Activated naive CD4-positive, alpha-beta T cell treated with Interleukin-2 at 50 U/mL for 16 hours (primary cell): ENCODE measurements at places on chromosomes 1 and 21.

GRCh38 chr1:2460996-2461751, 14.9 kb upstream of the PLCH2 start:
- DNase-seq, result no peak

GRCh38 chr1:87402241-87403002, 73.7 kb downstream of the LMO4 start:
- no peak for DNase-seq

DNA sequence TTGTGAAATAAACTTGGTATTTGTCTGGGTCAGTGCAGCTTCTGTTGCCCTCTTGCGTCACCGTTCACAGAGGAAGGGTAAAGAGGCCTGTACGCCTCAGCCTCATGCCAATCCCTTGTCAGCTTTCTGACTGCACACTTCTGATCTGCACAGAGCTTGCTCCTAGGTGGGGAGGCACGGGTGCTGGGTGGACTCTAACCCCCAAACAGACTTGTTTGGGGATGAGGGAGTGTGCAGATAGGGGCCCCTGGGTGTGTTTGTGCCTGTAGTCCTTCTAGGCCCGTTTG, 803 bp upstream of the B4GALT2 start:
- no peak for DNase-seq

DNA sequence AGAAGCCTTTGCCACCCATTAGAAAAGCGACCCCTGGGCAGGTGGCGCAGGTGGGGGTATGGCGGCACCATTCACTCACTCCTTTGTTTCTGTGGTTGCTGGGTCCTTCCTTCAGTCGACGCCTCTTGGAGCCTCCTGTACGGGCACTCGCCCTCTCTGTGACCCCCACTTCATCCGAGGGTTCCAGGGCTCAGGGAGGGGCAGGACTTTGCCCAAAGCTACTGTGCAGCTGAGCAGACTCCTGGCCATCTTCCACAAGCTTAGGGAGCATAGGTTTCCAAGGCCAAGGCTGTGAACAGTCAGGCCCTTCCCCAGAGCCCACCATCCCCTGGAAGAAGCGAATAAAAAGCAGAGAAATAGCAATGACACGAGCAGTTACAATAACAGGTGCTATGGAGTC, 190.7 kb upstream of the ARHGEF16 start:
- DNase-seq, result no peak

DNA sequence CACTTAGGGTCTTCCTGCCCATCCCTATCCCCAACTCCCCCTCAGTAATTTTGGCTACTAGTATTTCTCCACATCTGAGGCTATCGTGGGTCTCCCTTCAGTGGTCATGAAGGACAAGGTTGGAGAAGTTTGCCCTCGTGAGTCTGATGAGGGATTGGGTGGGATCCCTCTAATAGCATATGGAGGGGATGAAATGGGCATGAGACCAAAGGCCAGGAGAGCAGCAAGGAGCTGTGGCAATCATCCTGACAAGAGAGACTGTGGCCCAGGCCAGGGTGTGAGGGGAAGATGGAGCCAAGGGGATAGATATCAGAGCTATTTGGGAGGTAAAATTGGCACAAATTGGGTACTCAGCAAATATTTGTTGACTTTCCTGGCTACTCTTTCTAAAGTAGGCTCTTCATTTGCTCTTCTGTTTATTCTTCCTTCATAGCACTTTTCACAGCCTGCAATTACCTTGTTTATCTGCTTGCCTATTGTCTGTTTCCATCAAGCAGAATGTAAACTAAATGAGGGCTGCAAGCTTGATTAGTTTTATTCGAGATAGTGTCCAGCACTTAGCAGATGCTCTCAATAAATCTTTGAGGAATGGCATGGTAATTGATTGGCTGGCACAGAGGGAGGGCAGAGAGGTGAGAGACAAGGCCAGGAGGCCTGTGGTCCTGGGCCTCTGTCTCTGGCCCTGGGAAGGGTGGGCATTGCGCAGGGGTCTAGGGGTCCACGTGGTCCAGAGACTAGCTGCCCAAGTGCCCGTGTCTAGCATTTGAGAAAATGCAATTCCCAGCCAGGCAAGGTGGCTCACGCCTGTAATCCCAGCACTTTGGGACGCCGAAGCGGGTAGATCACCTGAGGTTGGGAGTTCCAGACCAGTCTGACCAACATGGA, 1.5 kb upstream of the PLK3 start:
- no peak for DNase-seq

- no peak for DNase-seq
Measured at GRCh38 chr1:31201931-31202360, 37.7 kb downstream of the NKAIN1 start.

GRCh38 chr1:226424221-226425003, 16.5 kb upstream of the PARP1 start:
- DNase-seq, result no peak

GRCh38 chr1:2203671-2204414, 9.3 kb upstream of the FAAP20 start:
- DNase-seq, result no peak

DNA sequence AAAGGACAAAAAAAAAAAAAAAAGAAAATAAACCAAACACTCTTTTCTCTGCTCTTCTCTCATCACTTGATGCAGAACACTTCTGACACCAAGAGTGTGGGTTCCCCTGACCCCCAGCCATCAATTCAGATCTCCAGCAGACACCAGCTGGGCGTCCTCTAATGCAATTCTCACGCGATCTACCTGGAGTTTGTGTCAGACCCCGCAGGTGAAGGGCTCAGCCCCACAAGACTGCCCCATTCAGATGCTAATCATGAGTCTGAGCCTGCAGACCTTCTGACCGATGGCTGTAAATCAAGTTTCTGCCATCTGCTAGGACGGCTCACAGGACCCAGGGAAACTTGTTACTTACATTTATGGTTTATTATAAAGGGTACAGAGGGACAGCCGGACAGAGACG, 133.6 kb upstream of the C1orf174 start:
- DNase-seq, result no peak

- no peak for DNase-seq
Measured at GRCh38 chr1:66360285-66360724, 173.6 kb upstream of the SGIP1 start.

- DNase-seq, result no peak
Measured at GRCh38 chr1:54142146-54142900, 10.5 kb downstream of the CDCP2 start.

- DNase-seq, result no peak
Measured at GRCh38 chr1:240304466-240304865, 212.8 kb downstream of the FMN2 start.

- no peak for DNase-seq
Measured at GRCh38 chr1:6695868-6696267, 5.7 kb downstream of the DNAJC11 start.

- DNase-seq, result no peak
Measured at GRCh38 chr1:76666499-76666898, 200.8 kb upstream of the ST6GALNAC5 start.

DNA sequence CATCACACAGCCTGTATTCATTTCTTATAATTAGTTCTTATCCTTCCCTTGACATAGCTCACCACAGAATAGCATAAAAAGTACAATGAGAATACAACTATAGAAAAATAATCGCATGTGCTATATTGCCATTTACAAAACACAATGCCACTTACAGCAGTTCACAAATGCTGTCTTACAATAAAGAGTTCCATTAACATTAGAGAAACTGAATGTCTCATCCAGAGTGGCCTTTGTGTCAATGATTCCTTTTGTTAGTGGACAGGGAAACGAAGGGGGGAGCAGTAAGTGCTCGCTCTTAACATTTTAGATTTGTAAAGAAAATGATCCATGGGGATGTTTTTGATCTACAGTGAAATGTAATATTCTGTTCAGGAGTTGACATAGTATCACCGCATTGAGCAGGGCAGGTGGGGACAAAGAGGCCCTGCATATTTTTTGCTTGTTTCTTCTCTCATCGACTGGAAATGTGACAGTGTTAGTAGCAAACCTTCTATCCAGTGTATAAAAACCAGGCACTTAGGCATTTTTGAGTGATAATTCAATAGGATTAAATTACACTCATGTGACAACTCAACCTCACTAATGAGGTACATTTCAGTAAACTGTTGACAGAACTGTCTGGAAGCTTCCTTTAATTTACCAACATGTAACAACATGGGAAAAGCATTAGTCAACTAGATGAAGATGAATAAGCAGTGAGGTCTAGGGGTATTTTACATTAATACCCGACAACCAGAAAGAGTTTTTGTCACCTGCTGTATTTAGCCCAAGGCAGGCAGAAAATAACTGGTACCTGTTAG, 35.6 kb upstream of the RRP15 start:
- no peak for DNase-seq

DNA sequence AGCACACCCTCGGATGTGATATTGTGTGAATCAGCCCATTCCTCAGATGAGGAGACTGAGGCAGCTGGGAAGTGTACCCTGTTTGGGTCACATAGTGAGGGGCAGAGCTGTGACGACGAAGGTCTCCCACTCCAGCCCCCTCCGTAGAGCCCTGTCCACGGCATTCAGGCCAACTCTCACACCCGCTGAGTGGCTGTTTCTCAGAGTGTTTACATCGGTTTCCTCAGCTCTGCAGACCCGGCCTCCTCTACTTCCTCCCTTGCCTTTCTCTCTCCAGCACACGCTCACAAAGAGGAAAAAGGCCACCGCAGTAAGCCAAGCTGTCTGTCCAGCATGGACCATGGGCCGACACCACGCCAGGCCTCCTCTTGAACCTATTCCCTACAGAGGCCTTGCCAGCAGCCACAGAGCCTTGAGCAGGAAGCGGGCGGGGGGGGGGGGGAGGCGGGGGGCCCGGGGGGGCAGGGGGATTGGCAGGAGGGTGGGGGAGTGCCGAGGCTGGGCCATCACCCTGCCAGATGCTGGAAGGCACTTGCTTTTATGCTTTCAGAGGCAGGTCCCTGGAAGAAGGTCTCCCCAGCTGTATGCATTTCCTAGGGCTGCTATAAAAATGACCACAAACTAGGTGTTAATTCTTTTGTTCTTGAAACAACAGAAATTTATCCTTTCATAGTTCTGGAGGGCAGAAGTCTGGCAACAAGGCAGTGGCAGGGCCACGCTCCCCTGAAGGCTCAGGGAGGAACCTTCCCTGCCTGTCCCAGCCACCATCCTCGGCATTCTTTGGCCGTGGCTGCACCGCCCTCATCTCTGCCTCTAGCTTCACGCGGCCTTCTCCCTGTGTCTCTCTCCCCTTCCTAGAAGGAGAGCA, 178.4 kb downstream of the PSMG1 start:
- no peak for DNase-seq

DNA sequence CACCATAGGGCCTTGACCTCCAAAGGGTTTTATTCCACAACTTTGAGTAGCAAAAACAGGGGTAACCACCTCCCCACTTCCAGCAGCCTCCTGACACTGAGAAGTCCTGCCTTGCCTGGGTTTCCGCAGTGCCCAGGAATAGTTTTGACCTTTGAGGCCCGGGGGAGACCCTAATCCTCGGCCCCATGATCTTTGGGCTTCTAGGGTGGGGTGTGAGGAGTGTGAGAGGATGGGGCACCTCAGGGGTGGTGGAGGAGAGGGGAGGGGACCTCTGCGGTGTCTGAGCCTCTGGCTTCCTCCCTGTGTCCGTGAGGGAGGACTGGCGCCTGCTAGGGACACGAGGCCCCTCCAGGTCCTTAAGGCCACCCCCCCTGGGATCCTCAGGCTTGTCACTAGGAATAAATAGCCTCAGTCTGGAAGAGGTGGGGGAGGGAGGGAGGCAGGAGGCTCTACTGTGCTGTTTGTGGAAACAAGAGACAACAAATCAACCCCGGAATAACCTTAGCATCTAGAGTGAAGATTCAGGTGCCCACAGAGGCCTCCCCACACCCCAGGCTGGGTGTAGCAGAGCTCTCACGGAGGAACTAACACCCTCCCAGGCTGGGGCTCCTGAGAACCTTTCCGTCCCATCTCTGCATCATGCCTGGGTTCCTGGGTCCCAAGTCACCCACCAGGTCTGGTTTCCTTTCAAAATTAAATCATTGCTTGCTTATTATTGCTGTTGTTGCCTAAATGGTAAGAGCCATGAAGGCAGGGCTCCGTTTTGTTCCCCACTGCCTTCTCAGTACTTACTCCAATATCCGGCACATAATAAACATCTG, 904 bp upstream of the FHL3 start:
- no peak for DNase-seq

- DNase-seq, result no peak
Measured at GRCh38 chr1:74681851-74682250, 8.3 kb upstream of the ERICH3 start.

GRCh38 chr1:239547987-239548386, 161.6 kb downstream of the CHRM3 start:
- no peak for DNase-seq

- no peak for DNase-seq
Measured at GRCh38 chr1:91278754-91279153, 125.9 kb downstream of the HFM1 start.
